CD4-positive, alpha-beta memory T cell (primary cell): ENCODE measurements at places on chromosomes 4 and X.

DNA sequence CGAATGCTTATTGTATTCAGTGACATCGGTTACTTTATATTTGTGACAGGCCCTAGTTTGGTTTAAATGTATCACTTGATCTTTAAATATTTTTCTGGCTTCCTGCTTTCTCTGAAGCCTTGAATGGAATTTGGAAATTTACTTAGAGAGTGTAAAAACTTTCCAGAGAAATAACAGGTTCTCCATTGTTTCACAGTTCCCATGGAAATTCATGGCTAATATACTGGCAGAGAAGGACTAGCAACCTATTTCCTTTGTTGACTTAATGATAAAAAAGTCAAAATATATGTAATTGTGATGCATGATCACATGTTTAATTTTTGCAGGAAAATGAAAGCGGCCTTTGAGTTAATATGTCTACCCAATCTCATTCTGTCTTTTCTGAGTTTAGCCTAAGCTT, 13.2 kb downstream of the NEIL3 start:
- DNase-seq = no peak

DNA sequence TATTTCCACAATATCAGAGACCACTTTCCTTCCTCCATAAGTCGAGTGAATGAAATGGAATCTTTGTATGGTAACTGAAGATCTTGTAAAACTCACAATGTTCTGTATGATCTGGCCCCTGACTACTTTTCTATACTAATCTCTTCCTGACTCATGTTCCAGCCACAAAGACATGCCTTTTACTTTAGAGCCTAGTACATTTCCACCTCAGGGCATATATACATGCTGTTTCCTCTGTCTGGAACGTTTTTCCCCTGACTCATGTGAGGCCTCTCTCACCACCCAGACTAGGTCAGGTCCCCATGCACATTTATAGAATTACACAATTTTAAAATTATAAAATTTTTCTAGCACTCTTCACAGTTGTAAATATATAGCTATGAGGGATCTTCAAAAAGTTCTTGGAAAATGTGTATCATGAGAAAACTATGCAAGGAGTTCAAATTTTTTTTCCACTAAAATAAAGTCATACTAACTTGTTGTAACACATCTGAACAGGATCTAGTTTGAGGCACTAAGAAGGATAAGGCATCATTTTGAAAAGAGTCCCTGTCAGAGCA, 208.8 kb downstream of the SH2D1A start:
- no peak for DNase-seq

DNA sequence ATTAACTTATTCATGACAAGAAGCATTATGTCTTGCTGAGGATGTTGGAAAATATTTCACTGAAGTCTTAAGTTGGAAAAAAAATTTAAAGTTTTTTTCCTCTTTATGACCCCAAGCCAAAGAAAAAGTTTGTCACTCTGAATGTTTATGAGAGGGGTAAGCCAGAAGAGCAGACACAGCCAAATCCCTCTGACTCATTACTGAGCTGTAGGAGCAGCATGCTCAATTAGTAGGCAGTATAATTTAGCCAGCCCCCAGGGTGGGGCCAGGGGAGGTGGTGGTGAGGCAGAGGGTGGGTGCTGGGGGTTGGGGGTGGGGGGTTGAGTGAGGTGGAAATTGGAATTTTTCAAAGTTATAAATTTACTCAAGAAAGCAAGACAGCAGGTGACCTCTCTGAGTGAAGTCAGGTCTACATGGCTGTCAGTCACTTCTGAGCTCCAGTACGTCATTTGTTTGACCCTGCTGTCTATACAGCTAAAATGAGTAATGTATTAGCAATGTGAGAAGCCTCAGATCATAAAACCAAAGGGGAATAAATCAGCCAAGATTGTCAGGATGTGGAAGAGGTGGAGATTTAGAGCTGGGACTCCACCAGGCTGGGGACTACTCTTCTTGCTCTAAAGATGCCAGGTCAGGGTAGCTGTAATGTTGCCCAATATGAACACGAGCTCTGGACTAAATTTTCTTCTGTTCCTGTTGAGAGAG, 98.8 kb upstream of the NDP start:
- DNase-seq = no peak

GRCh38 chr4:151952137-151952536, 191.3 kb upstream of the GATB start:
- no peak for DNase-seq

- no peak for DNase-seq
These were observed 8.8 kb upstream of the GALNT7 start for GRCh38 chr4:173159791-173160190.

DNA sequence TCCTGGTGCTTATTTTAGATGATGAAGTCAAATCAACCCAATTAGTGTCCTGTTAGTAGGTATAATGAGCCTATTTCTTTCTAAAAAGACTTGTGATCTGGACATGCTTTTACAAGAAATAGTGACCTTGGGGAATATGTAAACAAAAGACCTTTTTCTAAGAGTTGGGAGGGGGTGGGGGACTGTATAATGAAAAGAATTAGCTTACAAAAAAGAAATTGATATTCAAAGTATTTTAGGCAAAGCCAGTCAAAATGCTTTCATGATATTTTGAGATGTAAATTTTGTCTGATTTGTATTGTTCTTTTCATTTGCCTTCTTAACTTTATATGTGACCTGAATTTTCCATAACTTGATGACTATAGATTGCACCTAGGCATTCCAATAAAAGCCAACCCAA, 114.6 kb downstream of the DCTD start:
- DNase-seq = no peak
